ENCODE measurements at places on chromosomes 11 and 22.

DNA sequence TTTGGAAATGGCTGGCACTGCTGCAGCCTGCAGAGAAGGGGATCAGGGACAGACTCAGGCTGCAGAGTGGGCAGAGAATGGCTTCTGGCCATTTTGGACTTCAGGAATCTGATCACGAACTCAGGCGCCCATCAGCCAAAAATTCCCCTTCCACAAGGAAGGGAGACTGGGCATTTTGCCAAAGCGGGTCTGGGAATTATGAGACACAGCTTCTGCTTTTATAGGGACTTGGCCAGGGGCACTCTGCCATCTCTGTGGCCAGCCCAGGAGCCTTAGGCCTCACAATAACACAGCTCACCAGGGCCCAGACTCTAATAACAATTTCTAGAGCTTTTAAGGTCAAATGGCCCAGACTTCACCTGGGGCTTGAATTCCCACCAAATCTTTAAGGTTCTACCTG lies 74.7 kb downstream of the CHST1 start:
- no peak for DNase-seq

- DNase-seq: no peak
Measured at GRCh38 chr11:34149274-34149673, 43.8 kb downstream of the NAT10 start.

DNA sequence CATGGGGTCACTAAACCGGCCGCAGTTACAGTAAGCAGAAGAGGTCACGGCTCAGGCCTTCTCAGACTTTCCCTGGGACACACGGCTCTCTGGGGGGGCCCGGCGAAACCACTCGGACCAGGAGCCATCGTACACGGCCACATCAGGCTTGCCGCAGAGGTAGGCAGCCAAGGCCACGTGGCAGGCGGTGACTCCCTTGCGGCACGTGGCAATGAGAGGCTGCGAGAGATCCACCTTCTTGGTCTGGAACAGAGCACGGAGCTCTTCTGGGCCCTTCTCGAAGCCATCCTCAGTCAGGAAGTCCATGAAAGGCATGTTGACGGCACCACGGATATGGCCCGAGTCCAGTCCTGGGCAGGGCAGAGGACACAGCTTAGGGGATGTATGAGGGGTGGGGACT lies 8.3 kb downstream of the TST start:
- no peak for DNase-seq

DNA sequence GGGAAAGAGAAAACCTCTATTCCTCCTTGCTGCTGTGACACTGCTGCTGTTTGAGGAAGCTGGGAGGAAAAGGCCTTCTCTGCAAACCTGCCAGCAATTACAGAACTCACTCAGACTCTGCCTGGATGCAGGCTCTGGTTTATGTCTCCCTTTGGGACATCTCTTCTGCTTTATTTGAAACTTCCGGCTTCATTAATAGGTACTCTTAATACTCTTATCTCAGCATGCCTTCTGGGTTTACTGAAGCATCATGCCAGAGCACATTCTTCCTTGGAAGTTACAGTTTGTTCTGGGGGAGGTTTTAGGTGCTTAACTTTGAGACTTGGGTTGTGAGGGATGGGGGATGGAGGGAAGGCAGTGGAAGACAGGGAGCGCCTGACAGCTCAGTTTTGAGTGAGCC lies 79.9 kb downstream of the NAV2 start:
- DNase-seq: no peak

GRCh38 chr22:23106906-23107367 lies 34.9 kb downstream of the RSPH14 start:
- DNase-seq: no peak

DNA sequence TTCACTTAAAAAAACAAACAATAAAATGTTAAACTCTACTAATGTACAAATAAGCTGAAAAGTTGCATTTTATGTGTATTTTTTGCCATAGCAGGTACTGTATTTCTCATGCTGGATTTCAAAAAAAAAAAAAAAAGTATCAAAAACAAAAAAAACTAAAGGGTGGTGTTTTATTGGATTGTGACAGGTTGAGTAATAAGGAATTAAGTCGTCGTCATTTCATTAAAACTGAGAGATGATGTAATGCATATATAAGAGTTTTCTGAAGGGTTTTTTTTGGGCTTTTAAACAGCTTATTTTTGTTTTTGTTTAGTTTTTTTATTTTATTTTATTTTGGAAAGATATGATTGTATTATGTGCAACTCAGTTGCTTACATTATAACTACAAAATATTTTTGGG lies 10.9 kb upstream of the ADSL start:
- no peak for DNase-seq

GRCh38 chr11:128763224-128763623 lies 69.4 kb downstream of the FLI1 start:
- no peak for DNase-seq

DNA sequence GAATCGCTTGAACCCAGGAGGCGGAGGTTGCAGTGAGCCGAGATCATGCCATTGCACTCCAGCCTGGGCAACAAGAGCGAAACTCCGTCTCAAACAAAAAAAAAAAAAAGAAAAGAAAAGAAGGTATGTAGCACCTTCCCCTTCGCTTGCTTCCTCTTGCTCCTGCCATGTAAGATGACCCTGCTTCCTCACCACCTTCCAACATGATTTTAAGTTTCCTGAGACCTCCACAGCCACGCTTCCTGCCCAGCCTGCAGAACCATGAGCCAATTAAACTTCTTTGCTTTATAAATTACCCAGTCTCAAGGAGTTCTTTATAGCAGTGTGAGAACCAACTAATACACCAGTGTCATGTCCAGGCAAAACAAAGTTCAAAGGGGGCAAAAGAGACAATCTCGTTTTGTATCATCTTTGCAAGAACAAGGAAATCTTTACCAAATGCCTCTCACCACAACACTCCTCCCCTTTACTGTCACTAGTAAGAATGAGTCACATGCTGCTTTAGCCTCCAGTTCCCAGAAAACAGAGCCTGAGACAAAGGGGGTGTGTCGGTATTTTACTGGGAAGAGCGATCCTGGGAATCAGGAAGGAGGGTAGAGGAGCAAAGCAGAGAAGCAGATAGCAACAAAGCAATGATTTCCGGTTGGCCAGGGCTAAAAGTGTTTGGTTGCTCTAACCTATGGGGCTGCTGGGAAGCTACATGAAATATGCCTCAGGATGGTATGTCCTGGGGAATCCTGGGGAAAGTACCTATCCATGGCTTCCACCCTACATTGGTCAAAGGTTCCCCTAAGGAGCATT lies 10.5 kb upstream of the MCHR1 start:
- no peak for DNase-seq

- no peak for DNase-seq
Measured at GRCh38 chr11:43547889-43548381, 132.6 kb upstream of the HSD17B12 start.

- DNase-seq: no peak
Measured at GRCh38 chr11:80862011-80862410, 1421.2 kb upstream of the TENM4 start.

DNA sequence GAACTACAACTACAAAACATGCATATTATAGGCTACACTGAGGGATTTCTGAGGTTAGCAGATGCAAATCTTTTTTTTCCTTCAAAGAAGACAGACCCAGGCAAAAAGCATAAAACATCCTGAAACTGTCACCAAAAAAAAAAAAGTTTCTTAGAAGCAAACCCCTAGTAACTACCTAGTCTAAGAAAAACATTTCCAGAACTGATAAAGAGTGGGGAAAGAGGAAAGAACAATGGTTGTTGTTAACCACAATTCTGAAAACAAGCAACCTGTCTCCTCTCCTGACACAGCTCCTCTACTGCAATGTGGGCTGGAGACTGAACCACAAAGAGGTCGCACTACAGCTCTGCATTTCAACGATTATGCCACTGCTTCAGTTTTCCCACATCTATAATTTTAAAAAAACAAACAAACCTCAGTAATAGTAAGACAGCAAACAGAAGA lies 15.0 kb downstream of the DENND5A start:
- peak; percentile 25 for DNase-seq

DNA sequence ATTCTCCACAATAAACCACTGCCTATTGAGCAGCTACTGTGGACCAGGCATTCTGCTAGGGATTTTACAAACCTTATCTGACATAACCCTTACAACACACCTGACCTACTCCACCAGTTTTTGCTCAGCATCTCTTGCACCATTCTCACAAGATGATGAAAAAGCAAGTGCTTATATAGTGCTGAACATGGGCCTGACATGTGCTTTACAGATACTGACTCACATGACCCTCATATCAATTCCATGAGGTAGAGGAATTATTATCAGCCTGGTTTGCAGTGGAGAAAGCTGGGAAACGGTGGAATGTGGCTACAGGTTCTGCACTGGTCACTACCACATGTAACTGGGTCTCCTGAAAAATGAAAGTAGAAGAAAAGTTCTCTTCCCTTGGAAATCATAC lies 37.5 kb upstream of the PANX1 start:
- DNase-seq: no peak

- DNase-seq: no peak
Measured at GRCh38 chr11:123903932-123904331, 2.0 kb downstream of the OR8D4 start.

GRCh38 chr11:6646576-6646917 lies 9.1 kb downstream of the DCHS1 start:
- DNase-seq: no peak

DNA sequence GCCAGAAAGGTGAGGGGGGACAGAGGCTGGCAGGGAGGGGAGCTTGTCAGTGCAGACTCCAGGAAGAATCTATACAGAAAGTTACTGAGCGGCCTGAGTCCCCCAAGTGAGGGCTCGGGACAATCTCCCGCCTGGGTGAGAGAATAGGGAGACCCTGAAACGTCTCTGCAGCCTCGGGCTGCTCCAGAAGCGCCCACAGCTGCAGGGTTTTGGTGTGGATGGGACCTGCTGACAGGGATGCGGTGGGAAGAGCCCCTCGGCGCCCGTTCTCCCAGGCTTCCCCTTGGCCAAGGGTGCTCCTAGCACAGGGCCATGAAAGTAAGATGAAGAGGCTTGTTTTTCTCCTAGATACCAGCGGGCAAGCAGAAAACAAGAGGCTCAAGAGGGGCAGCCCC lies 743 bp upstream of the RCE1 start:
- DNase-seq: no peak

DNA sequence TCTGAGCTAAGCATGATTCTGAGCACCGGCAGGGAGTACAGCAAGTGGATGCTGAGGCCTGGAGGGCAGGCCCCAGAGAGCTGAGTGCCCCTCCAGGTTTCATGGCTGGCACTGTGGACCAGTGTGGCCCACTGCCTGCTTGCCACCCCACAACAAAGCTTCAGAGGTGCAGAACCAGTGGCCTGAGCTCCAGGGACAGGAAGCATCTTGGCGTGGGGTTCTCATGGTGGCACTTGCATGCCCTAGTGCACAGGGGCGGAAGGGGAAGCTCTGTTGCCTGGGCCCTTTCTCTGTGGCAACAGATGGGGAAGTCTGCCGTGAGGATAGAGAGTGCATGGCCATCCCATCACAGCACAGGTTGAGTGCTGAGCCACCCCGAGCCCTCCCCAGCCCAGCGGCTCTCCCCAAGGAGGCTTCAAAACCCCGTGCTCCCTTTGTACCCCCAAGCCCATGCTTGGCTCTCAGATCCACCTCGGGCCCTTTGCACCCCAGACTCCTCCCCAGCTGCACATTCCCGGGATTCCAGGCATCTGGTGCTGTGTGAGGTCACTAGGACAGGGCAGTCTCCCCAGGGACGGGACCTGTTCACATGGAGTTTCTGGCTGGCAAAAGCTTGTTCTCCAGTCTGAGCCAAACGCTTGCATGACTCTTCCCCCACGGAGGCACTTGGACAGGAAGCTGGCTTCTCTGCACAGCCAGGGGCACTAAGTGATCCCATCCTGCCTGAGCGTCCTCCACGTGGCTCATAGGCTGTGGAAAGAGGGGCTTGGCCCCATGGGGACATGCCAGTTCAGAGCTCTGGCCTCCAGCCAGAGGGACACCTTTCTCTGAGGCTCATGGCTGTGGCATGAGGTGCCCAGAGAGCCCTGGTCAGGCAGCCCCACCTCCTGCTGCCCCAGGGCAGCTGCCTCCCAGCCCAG lies 4.2 kb downstream of the SLC25A1 start:
- DNase-seq: no peak

- DNase-seq: no peak
Measured at GRCh38 chr11:84800755-84801346, 826.3 kb downstream of the DLG2 start.

- DNase-seq: no peak
Measured at GRCh38 chr22:25327018-25327755, 107.7 kb downstream of the CRYBB2 start.

GRCh38 chr22:31631436-31631835 lies 30.6 kb downstream of the PISD start:
- no peak for DNase-seq

DNA sequence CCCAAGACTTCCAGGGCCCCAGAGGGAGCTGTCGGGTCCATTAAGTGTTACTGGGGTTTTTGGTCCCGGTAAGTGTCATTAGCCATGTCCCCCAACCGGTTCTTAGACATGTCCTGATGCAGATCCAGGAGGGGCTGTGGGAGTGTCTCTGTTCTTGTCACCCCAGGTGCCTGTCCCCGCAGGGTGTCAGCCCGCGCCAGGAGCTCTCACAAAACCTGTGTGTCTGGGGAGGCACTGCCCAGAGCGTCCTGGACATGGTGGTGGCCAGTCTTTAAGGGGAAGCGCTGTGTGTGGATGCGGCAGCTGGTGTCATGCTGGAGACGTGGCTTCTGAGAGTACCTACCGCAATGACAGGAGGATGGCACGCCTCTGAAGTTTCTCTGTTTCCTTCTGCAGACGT lies 12.5 kb upstream of the PARVG start:
- DNase-seq: no peak

- no peak for DNase-seq
Measured at GRCh38 chr11:130455483-130456127, 7.2 kb downstream of the ADAMTS15 start.
